ENCODE measurements at places on chromosomes 5 and 9. TPM values are rescaled to one million over a fixed set of nuclear protein-coding genes. Genes with fewer than 3 reads are reported as not detected.
A peak's percentile ranks its signal among the peaks of the same experiment; 100 is the strongest.

- DNase-seq, result no peak
Measured at GRCh38 chr9:1535051-1535450, 480.1 kb upstream of the SMARCA2 start.

DNA sequence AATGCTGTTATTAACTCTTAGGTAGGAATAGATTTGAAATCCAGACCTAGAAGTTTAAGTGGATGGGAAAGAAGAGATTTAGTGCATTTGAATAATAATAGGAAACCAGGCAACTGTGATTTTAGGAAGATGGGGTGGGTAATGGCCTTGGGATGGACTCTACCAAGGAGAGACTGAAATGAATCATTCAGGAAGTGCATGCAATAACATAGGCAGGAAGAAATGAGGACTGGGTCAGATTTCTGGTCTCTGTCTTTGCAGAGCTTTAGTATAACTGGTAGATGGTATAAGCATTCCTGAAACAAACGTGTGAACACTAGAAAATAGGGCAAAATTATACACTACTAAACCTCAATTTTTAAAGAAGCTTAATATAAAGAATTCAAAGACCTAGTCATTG is 274.4 kb upstream of the CLINT1 start:
- DNase-seq, result no peak

DNA sequence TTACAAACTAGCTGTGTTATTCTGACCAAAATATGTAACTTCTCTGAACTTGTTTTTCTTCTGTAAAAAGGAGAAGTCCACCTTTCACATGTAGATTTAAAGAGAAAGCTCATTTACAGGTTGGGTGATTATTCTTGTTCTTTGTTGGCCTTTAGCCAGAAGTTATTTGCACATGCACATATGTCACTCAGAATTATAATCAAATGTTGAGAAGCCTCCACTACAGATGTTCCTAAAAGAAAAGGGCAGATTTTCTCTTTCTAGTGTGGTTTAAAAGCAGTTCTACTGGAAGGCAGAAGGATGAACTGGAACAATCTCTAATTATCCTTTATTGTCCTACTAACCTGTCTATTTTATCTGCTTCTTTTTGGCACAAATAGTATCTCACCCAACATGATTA is 209.8 kb upstream of the ELAVL2 start:
- no peak for DNase-seq

GRCh38 chr5:129460936-129461710 is 1.0 kb downstream of the ADAMTS19 start:
- DNase-seq, result no peak

GRCh38 chr9:91882627-91883026 is 67.4 kb downstream of the ROR2 start:
- DNase-seq, result no peak

- DNase-seq, result no peak
Measured at GRCh38 chr9:92911511-92912475, 34.0 kb upstream of the ZNF484 start.

Gene PCDHA9
- total RNA-seq, result not detected

GRCh38 chr9:101738566-101739183 is at the start of gene GRIN3A:
Gene GRIN3A, minus strand, starts transcription at chr9:101738647. Its CDS starts 668 bp downstream, at chr9:101737979.
- DNase-seq, result peak; percentile 70

DNA sequence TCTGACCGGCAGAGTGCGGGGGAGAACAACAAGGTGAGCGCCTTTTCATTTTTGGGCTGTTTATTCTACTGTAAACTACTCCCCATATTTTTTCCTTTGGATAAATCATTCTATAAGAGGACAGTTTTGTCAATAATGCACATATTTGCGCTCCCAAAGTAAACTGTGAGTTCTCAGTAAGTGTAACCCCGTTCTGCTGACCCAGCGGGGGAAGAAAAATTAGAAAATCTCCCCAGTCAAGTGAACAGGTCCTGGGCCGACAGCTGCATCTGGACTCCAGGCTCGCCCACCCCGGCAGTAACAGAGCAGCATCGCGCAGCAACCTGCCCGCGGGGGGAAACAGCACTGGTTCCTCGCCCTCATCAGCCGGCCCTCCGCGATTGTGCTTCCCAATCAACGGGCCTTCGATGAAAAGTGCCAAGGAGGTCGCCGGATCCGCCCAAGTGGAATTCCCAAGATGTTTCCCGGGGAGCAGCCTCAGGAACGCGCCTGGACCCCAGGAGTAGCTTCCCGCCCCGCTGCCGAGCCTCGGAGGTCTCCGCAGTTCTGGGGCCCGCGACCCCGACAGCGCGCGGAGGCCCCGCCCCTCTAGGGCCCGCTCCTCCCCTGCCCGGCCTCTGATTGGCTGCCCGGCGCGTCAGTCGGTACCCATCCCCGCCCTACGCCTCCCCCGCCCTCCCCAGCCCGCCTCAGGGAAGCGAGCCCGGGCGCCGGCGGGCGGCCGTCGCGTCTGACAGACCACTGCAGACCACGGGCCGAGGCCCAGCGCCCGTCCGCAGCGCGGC is at the start of gene OTULINL:
TSS of gene OTULINL (plus strand) at position 687 of the 785 bp plus-strand sequence. CDS start 103 bp downstream, outside the sequence.
- DNase-seq, result peak; percentile 88

DNA sequence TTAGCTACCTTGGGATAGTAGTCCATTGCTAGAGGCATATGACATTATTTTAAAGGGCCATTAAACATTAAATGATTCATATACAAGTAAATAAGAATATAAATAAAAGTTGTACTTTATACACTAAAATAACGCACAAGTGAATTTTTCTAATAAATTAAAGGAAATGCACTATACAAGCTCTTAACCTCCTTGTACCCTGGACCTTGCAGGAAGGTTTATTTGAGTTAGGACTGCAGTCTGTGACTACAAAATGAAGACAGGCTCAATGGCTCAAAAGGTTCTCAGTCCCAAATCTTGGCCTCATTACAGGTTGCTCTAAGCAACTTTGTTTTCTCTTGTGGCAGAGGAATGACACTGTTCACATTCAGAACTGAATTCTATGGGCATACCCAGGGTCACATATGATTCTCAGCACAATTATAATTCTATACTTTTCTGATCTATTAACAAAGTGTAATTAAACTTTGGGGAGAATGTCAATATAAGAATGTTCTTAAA is 34.4 kb downstream of the FEM1C start:
- DNase-seq, result no peak

Gene MARVELD2
- 27.0 TPM for total RNA-seq

Gene CNTFR
- total RNA-seq, result 12.5 TPM

DNA sequence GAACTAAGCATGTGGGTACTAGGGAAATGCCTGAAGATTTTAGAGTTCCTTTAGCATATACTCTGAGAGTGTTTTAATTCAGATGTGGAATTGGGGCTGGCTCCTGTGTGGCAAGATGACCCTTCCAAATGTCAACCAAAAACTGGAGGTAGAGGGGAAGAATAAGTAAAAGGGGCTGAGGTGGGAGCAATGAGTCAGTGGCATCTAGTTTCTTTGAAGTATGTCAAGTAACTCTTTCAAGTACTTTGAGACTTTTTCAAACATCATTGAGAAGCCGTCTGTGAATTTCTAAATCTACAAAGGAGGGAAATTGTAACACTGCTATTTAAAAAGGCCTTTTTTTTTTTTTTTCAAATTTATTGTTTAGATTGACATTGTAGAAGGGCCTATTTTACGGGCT is 184.4 kb downstream of the MAN2A1 start:
- no peak for DNase-seq

Gene ZNF367
- 1.5 TPM for total RNA-seq

GRCh38 chr9:85223506-85224125 is 518.1 kb downstream of the AGTPBP1 start:
- no peak for DNase-seq

Gene SEMA4D
- 3.1 TPM for total RNA-seq

Gene RGS7BP
- 1.5 TPM for total RNA-seq

Gene OR1J2
- total RNA-seq, result not detected
